Cortex of kidney (tissue), 1 donor: ENCODE measurements at places on chromosomes 2 and 18.
A peak's percentile ranks its signal among the peaks of the same experiment; 100 is the strongest.

GRCh38 chr2:241011296-241011600 lies 12.8 kb downstream of the SNED1 start:
- DNase-seq = no peak

DNA sequence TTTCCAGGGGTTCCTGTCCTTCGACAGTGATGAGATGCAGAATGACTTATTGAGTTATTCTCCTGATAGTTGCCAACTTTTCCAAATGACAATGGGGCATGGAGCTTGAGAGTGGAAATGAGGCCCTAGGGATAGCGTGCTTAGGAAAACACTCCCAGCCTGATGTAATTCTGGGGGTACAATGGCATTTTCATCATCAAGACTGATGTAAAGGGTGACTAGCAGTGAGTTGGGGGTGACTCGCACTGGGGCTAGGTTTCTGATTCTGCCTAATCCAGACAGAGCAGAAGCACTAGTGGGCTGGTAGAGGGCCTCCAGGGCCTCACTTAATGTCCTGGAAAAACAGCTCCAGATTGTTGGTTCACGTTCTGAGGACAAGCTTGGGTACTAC lies 34.0 kb upstream of the IL37 start:
- no peak for DNase-seq

- no peak for DNase-seq
Measured at GRCh38 chr2:239436669-239437335, 36.0 kb upstream of the HDAC4 start.

- no peak for DNase-seq
Measured at GRCh38 chr2:199100326-199101110, 357.2 kb downstream of the SATB2 start.

DNA sequence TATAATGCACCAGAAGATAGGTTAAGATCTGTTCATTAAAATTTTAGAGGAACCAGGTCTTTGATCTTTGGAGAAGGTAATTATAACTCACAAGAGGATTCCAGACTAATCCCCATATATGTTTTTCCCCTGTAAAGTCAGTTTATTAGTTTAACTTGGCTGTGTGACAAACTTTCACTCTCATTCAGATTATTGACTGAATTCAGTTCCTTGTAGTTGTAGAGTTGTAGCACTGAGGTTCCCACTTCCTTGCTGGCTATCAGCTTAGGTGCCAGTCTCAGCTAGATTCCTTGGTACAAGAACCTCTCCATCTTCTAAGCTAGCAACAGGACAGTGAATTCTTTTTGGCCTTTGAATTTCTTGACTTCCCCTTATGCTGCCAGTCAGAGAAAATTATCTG lies 19.1 kb downstream of the REG1A start:
- DNase-seq = no peak

DNA sequence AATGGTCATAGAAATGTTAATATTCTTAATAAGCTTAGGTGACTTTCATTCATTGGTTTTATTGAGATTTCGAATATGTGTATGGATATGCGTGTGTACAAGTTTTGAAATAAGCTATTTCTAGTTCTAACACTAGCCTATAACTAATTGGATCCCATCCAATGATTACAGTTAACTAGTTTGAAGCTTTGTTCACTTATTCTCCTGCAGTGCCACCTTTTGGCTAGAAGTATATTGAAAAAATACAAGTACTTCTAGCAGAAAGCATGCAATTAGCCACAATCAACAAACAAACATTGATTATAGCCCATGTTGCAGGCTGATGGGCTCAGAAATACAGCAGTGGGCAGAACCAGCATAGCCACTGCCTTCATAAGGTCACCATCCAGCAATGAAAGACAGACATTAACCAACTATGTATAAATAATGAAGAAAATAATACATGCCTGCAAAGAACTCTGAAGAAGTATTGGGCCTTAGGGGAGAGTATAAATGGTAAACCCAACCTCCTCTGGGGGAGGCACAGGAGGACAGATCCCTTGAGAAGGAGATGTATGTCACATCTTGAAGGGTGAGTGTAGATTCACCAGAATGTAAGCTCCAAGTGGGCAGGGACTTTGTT lies 5.1 kb upstream of the PIEZO2 start:
- DNase-seq = no peak

DNA sequence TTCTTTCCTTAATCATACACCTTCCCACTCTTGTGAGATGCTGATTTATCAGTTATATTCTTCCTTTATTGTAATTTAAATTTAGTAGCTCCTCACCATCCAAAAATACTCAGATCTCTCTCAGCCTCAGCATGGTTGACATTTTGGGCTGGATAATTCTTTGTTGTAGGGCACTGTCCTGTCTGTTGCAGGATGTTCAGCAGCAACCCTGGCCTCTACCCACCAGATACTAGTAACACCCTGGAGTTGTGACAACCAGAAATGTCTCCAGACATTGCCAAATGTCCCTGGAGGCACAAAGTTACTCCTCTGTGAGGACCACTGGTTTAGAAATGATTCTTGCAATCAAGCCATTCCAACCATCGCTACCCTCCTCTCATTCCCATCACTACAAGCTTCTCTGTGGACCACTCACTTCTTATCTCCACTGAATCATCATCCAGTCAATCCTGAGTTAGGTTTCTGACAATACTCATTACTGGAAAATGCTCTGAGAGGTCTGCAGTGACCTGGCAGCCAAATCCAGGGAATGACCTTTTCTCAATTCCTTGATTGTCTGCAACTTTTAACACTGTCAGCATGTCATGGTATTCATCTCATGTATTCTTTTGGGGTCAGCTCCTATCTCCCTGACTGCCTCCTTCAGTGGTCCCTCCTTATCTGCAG lies 43.3 kb downstream of the OSBPL6 start:
- no peak for DNase-seq

- DNase-seq = no peak
Measured at GRCh38 chr2:37934591-37935513, 9.8 kb downstream of the RMDN2 start.

DNA sequence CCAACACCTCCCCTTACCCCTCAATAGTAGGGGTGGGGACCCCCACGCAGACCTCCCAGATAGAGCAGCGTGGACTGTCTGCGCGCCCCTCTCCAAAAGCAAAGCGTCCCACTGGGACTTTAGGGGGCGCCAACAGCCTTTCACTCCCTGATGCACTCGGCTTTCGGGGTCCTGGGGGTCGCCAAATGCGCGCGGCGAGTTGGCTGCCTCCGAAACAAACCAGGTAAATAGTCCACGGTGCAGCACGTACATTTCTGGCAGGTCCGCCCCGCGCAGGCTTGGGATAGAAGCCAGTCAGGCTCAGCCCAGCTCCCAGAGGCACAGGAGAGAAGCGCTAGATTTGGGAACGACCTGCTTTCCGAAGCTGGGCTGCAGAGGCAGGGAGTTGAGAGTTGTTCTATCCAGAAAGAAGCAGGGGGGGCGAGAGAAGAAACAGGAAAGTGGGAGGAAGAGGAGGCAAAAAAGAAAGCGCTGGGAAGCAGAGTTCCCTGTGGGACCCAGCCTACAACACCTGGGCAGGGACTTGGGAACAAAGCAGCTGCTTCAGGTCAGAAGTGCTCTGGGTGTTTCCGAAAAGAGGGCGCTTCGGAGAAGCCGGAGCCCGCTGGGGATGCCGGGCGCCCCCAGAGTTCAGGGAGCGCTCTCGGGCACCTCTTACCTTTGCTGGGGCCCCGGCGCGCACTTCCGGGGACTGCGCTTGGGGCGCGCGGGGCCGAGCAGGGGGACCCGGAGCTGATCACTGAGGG lies 544 bp downstream of the EVA1A start:
- no peak for DNase-seq

GRCh38 chr18:55179835-55180234 lies 220.6 kb upstream of the CCDC68 start:
- no peak for DNase-seq

- DNase-seq = no peak
Measured at GRCh38 chr18:67179726-67180125, 336.8 kb downstream of the DSEL start.

DNA sequence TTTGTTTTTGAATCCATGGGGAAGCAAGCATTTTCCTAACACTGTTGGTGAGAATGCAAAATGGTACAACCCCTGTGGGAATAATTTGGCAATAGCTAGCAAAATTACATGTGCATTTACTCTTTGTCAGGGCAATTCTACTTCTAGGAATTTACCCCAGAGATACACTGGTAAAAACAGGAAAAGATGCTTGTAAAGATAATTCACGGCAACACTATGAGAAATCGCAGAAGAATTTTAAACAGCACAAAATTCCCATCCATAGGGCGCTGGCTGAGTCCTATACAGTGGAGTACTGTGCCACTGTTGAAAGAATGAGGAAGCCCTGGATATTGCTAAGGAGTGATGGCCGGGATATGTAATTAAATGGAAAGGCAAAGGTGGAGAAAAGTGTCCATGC lies 75.8 kb downstream of the DGKD start:
- no peak for DNase-seq

DNA sequence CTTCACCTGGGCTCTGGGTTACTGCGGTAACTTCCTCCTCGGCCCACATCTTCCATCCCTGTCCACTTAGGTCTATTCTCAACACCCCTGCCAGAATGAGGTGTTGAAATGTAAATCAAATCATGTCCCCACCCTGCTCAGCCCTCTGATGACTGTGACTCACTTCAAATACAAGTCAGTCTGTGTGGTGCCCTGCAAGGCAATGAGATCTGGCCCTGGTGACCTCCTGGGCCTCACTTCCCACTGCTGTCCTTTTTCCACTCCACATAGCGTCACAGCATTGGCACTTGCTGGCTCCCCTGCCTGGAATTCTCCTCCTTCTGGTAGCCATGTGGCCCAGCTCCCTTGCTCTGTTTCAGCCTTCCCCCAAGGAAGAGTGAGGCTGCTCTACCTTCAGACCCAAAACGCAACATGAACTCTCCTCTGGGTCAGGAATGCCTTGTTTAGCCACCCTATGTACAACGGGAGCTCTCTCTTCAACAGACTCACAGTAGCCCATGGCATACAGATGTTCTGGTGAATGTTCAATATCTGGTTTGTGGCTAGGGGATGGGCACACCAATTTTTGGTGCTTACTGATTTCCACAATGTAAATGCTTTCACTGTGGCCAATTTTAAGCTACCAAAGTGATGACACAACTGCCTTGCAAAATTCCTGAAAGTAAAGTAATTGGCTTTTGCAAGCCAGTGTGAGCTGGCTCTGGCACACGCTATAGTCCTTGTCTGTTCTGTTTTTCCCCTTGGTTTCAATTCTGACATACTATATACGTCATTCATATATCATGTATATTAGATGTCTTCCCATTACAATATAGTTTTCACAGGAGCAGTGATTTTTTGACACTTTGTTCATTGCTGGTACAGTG lies 550.3 kb upstream of the HS6ST1 start:
- DNase-seq = no peak

DNA sequence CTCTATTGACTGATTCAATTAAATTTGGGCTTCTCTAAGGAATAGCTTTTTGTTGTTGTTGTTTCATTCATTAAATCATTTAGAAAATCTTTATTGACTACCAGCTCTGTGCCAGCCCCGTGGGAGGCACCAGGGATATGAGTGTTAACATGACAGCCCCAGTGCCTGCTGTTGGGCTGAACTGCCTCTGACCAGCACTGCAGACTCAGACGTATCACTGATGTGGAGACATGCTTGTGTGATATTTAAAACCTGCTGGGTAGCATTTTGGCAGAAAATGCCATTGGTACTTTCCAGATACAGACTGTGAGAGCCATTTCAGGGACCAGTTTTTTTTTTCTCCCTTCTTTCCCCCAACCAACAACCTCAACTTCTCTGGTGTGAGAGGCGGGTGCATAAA lies 38.6 kb upstream of the KCNF1 start:
- DNase-seq = no peak

GRCh38 chr18:28404694-28405093 lies 227.8 kb upstream of the CDH2 start:
- DNase-seq = no peak

- DNase-seq = no peak
Measured at GRCh38 chr2:170420961-170421687, 243.2 kb downstream of the MYO3B start.

GRCh38 chr2:138763971-138764370 lies 16.2 kb downstream of the NXPH2 start:
- no peak for DNase-seq

GRCh38 chr2:12624905-12625598 lies 91.7 kb upstream of the TRIB2 start:
- no peak for DNase-seq

DNA sequence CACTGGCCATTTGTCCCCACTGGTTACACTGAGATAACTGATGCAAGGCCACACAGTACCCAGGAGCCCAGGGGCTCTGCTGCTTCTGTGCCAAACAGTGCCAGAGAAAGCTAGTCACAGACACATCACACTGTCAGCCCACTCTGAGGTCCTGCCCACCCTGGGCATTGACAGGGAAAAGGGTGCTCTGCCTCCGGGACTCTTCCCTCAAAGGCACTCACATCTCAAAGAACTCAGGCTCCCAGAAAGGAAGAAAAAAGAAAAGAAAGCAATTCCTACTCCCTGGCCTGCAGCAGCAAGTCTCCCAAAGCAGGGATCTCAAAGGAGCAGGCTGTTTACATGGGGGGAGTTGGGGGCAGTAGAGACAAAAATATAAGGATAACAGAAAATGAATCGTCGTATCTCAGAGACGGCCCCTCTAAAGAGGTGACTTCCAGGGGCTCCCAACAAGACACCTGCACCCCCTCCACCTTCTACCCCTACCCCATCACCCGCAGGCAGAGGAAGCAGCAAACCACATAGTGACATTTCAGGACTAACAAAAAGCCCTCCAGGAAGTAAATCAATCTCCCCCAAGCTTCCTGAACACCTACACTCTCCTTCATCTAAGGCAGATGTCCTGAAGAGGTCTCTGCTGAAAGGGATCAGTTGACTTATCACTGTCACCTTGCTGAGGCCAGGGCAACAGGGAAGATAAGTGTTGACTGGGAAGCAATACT lies 247.6 kb downstream of the TNS1 start:
- DNase-seq = no peak

- no peak for DNase-seq
Measured at GRCh38 chr2:59665021-59665420, 888.4 kb downstream of the BCL11A start.

DNA sequence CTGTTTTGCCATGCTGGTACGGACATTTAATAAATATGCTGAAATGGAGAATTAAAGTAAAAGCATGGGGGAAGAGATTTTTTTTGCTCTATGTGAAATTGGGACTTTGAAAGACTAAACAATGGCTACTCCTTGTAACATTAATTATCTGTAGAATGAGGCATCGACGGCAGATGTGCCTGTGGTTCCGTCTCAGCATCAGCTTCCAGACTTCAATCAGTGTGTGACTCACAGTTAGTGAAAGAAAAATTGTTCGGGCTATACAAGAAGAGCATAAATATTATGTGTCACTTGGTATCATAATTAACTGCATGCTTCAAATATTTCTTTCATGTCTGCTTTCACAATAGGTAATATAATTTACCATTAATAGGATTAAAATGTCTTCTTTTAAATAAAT lies 117.0 kb upstream of the SMIM21 start:
- no peak for DNase-seq

DNA sequence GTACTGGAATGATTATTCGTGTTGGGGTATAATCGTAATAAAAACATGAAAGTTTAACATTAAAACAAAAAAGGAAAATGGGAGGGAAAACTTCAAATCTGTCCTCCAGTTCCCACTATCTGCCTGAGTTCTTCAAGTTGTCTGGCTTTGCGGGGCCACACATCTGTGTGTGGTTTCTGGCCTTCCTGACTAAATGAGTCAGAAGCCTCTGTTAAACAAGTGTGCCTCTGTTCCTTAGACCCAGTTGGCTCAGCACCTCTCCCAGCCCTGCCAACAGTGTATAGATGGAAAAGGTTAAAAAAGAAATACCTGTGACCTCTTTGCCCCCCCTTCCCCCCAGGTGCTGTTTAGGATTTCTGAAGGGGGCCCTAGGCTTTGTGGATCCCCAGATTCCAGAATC lies 30.2 kb downstream of the XDH start:
- DNase-seq = no peak

GRCh38 chr2:27663285-27664153 lies at the start of the genes SLC4A1AP and SUPT7L:
TSS of gene SLC4A1AP (plus strand) at chr2:27663889. CDS start at chr2:27663915, 26 bp downstream.
TSS of gene SUPT7L (minus strand) at chr2:27663614. CDS start at chr2:27662192, 1,422 bp downstream.
- DNase-seq = peak; percentile 23
